Left forelimb (tissue), 1 donor: ENCODE measurements at places on chromosomes 2 and 18.

DNA sequence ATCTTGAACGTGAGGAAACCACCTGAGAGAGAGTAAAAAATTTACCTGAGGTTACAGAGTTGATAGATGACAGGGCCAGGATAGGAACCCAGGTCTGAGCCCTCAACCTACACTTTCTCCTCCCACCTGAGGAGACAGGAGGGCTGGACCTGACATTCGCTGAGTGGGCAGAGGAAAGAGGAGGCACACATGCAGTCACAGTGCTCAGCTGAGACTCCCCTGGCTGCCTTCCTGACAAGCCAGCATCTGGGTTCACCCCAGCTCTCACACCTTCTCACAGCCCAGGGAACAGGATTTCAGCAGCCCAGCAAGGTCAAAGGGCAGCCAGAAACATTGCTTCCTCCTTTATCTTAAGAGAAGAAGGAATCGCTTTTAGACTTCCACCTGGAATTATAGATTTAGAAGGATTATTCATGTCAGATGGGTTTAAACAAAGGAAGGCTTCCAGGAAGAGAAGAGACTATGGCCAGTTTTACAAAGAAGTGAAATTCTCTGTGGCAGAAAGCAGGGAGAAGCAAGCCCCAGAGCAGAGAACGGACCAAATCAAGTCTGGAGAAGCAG is 18.1 kb upstream of the PKDCC start:
- DNase-seq: no peak

DNA sequence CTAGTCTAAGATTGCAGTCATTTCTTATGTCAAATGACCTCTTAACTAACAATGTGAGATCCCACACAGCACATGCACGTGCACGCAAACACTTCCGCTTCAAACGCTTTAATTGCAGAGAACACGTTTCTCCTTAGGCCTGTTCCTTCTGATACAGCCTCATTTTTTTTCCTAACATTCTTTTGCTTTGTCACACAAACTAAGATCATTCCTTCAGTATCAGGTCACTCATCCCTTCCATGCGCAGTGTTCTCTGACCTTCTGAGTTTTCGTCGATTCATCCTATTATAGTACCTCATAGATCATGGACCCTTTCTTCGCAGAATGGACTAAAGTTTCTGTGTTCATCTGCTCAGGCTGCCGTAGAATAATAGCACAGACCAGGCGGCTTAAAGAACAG is 327.1 kb upstream of the CDH19 start:
- no peak for DNase-seq

GRCh38 chr2:237315170-237315828 is 98.7 kb downstream of the COL6A3 start:
- DNase-seq: peak; percentile 88

DNA sequence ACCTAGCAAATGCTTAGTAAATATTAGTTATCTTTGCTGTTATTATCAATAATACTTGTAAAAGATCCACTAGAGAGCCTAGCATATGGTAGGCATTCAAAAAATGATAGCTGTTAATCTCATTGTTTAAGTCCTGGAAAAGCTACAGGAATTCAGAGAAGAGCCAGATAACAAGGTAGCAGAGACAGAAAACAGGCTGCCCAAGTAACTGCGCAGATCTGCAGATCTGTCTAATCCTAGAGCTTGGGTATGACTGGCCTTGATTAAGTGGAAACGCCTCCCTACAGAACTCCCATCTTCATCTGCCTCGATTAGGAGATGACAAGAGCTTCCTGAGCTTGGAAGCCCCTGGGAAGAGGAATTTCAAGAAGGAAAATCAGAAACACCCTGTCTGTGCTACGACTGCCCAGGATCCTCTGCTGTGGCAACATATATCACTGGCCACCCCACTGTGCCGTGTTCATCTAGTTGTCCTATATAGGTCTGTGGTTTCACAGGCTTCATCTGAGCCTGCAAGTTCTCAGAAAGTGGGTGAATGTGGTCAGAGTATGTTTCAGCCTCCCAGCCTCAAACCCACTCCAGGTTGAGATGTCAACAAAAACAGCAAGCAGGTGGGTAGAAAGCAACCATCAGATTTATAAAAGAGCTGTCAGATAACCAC is 151.5 kb upstream of the PKDCC start:
- DNase-seq: no peak

- DNase-seq: peak; percentile 15
These were observed 35.5 kb upstream of the KLHL29 start for GRCh38 chr2:23349508-23349907.

DNA sequence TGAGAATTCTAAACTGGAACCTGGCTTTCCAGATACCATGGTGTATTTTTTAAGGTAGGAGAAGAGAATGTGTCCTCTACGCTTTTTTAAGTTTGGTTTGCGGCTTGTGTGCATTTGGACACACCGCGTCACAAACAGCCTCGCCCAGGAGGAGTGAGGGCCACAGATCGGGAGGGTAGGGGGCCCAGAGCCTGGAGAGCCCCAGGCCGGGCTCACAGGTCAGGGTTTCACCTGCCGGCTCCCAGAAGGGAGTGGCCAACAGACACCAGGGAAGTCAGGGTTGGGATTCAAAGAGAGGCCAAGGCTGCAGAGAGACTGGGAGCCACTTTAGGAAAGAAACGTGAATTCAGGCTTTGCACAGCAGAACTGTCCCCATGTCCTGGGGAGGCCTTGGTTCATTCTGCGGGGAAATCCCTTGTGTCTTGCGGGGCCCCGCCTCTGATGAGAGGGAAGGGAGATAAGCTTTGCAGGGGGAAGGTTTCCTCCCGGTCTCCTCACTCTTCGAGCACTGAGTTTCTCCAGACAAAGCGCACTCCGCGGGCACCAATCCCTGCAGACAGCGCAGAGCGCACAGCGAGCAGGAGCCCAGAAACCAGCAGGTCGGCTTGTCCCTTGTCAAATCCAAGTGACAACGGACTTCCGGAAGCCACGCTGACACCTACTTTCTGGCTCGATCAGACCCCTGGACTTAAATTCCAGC is 2.0 kb upstream of the TUBB6 start:
- no peak for DNase-seq
